Stimulated activated CD4-positive, alpha-beta T cell treated with anti-CD3 and anti-CD28 coated beads, Interleukin-12 subunit alpha, Interleukin-12 subunit beta, amount 100 ng/mL, for 48 hours (primary cell): ENCODE measurements at places on chromosomes 1 and 21.

DNA sequence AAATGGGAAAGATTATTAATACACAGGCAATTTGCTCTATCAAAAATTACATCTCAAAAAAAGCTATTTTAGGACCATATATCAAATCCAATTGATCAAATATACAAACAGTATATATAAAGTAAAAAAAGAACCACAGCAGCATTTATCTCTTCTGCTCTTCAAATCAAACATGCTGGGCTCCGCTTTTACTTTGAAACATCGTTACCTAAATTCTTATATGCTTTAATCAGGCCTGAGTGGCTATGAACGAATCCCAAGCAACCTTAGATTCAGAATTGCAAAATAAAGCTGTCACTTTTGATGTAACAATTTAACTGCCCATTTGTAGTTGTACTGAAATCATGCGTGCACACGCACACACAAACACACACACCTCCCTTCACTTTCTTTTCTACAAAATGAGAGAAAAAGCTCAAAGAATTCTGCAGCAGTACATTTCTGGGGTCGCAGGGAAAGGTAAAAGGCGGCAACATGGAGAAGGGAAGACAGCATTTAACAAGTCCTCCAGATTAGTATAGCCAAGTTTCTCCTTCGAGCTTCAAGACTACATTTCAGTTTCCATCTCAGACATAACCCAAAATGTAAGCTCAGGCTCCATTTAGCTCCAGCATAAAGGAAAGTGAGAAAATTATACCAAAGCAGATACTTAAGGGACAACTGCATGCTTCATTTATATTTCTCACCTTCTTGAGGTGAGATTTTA, 92.2 kb upstream of the TTC39A start:
- no peak for DNase-seq

GRCh38 chr1:221557013-221557412, 184.9 kb downstream of the DUSP10 start:
- no peak for DNase-seq

- no peak for DNase-seq
Observed at GRCh38 chr1:7578206-7578605, 192.9 kb upstream of the VAMP3 start.

DNA sequence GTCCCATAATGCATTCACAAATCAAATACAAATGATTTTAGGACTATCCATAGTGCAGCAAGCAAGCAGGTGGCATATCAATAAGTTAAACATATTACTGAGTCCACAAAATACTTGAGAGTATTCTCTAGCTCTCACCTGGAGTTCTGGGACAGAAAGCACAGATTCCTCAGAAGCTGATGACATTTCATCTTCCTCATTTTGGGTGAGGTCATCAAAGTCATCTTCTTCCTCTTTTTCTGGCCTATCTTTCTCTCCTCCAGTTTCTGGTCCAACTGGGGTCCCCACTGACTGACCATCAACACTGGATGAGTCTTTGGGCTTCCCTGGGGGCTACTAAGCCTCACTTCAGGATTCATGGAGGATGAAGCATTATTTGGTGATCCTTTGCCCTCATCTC, 38.9 kb downstream of the YY1AP1 start:
- no peak for DNase-seq

DNA sequence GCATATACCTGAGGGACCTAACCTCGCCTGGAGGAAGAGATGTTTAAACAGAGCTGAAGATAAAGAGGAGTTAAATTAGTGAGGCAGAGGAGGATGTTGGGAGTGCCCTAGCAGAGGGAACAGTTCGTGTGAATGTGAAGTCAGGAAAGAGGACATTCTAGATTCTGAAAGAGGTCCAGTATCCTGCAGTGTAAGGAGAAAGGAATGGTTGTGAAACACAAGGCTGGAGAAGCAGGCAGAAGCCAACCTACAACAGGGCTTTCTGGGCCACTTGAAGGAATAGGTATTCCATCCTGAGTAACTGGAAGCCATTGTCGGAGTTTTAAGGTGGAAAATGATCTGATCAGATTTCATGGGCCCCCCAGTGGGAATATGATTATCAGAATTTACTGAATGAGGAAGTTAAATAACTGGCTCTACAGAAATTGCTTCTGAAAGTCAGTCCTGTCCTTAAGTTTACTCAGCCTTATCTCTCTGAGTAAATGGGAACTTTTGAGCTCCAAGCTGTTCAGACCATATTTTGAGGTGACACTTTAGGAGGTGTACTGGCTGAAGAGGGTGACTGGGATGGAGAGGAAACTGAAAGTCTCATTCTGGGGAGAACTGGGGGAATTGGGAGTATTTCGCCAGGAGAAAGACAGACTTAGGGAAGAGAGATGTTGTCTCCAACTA, 24.4 kb upstream of the FAAH start:
- DNase-seq: no peak
